ENCODE measurements at places on chromosomes 3 and 15. TPM values are rescaled to one million over a fixed set of nuclear protein-coding genes. Genes with fewer than 3 reads are reported as not detected.
A peak's percentile ranks its signal among the peaks of the same experiment; 100 is the strongest.

- H3K4me1 ChIP-seq, result peaks cover 7% of the 10 kb centered on the region
- no peaks in the 10 kb centered on the region for H3K36me3 ChIP-seq
- H3K27me3 ChIP-seq, result no peaks in the 10 kb centered on the region
- no peak overlapping the region for H3K4me3 ChIP-seq
Observed at GRCh38 chr15:52730173-52730572, 51.0 kb upstream of the ATOSA start.

DNA sequence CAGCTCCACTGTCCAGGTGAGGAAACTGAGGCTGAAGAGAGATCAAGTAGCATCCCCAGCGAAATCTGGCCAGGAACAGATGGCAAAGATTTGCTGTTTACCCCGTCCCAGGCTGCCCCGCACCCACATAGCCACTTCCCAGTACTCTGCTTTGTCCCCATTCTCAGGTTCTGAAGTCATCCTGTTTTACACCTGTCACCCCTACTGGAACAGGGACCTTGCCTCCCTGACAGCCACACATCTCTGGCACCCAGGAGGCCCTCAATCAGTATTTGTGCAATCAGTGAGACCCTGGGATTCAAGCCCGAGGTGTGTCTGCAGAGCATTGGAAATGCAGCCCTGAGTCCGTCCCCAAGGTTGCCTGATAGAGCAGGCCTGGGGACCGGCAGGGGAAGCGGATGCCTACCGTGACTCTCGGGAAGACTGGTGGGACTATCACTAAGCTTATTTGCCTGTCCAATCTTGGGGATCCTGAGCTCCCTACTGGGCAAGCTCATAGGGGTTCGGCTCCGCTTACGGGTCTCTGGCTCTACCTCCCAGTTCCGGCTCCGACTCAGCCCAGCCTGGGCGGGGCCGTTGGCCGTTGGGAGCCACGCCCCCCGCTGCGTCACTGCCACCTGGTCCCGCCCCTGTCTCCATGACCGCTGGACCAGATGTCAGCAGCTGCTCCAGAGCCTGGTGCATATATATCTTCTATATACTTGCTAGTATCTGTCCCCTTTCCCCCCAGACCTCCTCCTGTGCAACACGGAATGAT lies 17.5 kb upstream of the FANCD2 start:
- H3K27me3 ChIP-seq, result peaks cover 13% of the 10 kb centered on the region
- H3K27ac ChIP-seq, result no peak overlapping the region
- peaks cover 11% of the 10 kb centered on the region for H3K4me1 ChIP-seq
- H3K4me3 ChIP-seq, result peak overlapping the region; percentile 37
- DNase-seq, result peak; percentile 49

The SYNPR gene
- total RNA-seq, result 0.09 TPM

The MESP1 gene
- 0.38 TPM for total RNA-seq

The KCNH8 gene
- 0.33 TPM for total RNA-seq
